ENCODE measurements at places on chromosomes 3 and 15. TPM values are rescaled to one million over a fixed set of nuclear protein-coding genes. Genes with fewer than 3 reads are reported as not detected.

Gene FRMD4B
- total RNA-seq = 3.2 TPM

Gene C2CD4A
- not detected for total RNA-seq

Gene MUC13
- total RNA-seq = not detected

Gene CPN2
- total RNA-seq = not detected

Gene LRRC15
- 0.45 TPM for total RNA-seq

Gene LINS1
- total RNA-seq = 4.2 TPM

Gene PTX3
- 809 TPM for total RNA-seq

Gene LSMEM2
- not detected for total RNA-seq

Gene KCNH8
- total RNA-seq = not detected

Gene BDH1
- 1.6 TPM for total RNA-seq

Gene GRAMD1C
- total RNA-seq = 13.1 TPM

Gene CGNL1
- 0.59 TPM for total RNA-seq

All from smooth muscle cell of the coronary artery (primary cell).